ENCODE measurements at places on chromosomes 1 and 21.

- no peak for DNase-seq
Measured at GRCh38 chr1:218479436-218480115, 134.4 kb downstream of the TGFB2 start.

- peak; percentile 17 for DNase-seq
Measured at GRCh38 chr1:119141020-119141424, 569 bp upstream of the WARS2 start.

DNA sequence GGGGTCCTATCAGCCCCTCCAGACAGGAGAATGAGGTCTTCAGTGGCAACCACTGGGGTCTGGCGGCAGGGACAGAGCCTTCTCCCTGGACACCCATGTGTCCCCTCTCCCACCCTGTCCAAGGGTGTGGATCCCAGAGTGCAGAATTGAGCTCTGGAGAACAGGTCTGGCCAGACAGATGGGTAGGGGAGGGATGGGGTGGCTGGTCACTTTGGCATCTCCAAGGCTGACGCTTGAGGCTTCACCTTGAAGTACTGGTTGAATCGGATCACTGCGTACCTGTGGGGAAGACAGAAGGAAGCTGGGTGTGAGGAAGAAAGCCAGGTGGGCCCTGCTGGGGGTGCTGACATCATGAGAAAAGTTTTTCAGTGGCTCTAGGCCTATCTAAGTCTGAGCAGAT lies 19.9 kb downstream of the ETNK2 start:
- no peak for DNase-seq

GRCh38 chr1:83583351-83584014 lies 415.4 kb downstream of the TTLL7 start:
- no peak for DNase-seq

- no peak for DNase-seq
Measured at GRCh38 chr1:160058087-160058486, 11.9 kb downstream of the KCNJ10 start.

GRCh38 chr1:16286122-16286521 lies 49.1 kb upstream of the CPLANE2 start:
- no peak for DNase-seq

DNA sequence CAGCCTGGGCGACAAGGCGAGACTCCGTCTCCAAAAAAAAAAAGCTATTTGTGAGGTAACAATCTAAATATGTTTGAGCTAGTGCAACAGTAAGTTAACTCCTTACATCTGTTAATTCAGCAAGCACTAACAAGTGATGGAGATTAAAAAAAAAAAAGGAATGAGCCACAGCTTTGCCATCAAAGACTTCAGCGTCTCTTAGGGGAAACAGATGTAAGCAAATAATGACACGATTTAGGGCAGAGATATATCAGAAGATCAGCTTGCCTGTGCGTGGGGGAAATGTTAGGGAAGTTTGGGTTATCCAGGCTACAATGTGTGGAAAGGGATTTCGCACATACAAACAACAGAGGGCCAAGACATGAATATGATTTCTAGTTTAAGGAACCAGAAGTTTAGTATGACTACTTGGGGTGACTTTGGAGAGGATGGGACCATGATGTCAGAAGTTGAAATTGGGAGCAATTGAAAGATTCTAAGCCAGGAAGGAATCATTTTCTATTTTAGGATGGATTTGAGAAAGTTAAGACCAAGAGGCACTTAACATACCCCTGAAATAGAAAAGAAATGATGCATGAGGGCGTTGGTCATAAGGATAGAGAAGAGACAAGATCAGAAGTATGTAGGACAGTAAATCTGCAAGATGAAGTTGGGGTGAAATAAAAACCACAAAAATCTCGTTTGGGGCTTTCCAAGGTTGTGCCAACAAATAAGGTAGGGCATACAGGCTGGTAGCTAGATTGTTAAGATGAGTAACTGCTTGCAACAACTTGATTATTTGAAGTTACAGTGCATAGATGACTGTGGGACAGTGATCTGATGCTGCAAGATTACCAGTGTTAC lies 2.4 kb upstream of the BRWD1 start:
- no peak for DNase-seq

- DNase-seq, result no peak
Measured at GRCh38 chr21:25300632-25301031, 306.6 kb downstream of the MRPL39 start.

- no peak for DNase-seq
Measured at GRCh38 chr1:100448366-100448765, 89.6 kb upstream of the GPR88 start.

- no peak for DNase-seq
Measured at GRCh38 chr1:89810880-89811279, 10.0 kb upstream of the LRRC8D start.

DNA sequence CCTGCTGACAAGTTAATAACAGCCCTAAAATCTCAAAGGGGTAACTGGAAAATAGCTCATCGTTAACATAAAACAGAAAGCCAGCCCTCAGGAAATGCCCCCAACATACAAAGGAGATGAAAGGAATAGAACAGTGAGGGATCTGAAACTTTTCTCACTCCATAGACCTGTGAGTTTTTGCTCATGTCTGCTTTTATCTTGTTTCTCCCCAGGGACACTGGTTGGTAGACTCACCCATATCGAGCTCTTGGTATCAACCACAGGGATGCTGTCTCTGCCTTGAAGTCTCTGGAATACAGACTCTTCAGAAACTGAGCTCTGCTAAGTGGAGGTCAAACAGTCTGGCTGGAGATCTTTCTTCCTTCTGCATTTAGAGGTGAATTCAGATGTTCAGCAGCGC lies 77.4 kb upstream of the CAMK1G start:
- no peak for DNase-seq

DNA sequence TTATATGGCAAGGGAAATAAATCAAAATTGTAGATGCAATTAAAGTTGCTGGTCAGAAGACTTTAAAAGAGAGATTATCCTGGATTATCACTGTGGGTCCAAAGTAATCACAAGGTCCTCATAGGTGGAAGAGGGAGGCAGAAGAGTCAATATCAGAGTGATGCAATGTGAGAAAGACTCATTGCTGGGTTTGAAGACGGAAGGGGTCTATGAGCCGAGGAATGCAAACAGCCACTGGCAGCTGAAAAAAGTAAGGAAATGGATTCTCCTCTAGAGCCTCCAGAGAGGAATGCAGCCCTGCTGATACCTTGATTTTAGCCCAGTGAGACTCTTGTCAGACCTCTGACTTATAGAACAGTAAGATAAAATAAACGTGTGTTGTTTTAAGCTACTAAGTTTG lies 59.8 kb upstream of the MUTYH start:
- no peak for DNase-seq

GRCh38 chr1:17084787-17085186 lies 31.0 kb upstream of the SDHB start:
- DNase-seq, result no peak

DNA sequence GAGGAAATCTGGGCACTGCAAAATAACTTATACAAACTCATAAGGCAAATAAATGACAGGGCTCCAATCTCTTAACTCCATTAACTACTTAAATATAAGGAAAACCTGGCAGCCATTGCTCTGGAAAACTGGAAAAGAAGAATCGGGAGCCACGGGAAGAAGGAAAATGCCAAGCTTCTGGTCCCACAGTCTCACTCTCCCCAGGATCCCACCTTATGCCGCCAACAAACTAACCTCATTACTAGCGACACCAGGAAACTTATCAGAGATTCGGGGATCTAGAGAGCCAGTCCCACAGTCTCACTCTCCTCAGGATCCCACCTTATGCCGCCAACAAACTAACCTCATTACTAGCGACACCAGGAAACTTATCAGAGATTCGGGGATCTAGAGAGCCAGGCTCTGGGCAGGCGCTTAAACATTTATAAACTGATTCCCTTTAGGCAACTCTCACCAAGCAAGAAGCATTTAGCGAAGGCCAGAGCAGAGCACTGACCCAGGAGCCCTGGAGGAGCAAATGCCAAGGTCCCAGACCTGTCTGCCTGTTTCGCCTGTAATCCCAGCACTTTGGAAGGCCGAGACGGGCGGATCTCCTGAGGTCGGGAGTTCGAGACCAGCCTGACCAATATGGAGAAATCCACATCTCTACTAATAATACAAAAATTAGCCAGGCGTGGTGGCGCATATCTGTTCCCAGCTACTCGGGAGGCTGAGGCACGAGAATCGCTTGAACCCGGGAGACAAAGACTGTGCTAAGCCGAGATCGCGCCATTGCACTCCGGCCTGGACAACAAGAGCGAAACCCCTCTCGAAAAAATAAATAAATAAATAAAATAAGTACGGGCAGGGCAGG lies 720 bp downstream of the PSMB2 start:
- peak; percentile 6 for DNase-seq

GRCh38 chr1:229067546-229067945 lies 203.4 kb upstream of the RAB4A start:
- DNase-seq, result no peak

GRCh38 chr21:42047821-42048613 lies 23.1 kb upstream of the UMODL1 start:
- DNase-seq, result no peak

GRCh38 chr1:23424293-23425192 lies at the start of gene TCEA3:
TSS of gene TCEA3 (minus strand) at chr1:23424748. CDS start at chr1:23424633, 115 bp downstream.
- DNase-seq, result peak; percentile 44

DNA sequence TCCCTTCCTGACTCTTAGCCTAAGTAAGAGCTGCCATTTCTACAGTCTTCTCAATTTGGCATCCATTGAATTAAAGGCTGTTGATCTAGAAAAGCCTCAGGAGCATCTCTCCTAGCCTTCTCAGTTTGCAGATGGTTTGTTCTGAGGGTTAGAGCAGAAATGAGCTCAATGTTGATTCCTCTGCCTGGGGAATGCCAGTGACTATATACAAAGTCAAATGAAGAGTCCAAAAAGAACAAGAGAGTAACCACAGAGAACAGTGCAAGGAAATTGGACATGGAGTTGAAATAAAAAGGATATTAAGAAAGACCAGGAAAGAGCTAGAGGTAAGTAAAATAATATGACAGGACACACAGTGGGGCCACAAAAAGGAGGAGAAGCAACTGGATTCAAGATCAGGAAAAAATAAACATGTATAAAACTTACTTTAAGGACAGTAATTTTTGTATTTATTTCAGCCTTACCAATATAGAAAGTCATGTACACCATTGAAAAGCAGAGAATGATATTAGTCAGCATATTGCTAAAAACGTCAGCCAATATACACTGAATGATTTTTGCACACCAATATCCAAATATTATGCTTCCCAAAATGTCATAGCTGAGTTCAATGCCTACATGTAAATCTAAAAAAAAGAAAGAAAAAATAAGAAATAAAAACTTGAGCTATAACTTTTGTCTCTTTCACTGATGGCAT lies 21.3 kb downstream of the SLC9C2 start:
- DNase-seq, result no peak

DNA sequence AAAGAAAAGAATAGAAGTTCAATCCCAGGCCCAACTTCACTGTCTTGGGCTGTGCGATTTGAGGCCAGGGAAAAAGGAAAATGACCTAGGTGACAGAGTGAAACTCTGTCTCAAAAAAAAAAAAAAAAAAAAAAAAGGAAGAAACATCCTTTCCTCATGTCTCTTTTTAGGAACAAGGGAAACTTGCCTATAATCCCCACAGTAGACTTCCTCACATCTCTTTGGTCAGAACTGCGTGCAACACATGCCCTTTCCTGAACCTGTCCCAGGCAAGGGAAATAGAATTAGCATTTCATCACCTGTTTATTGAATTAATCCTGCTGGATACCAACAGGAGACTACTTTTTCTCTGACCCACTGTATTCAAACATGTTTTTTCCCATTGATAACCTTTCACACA lies 2.3 kb downstream of the DCST1 start:
- DNase-seq, result no peak

- no peak for DNase-seq
Measured at GRCh38 chr21:15182731-15183130, 117.9 kb upstream of the NRIP1 start.

DNA sequence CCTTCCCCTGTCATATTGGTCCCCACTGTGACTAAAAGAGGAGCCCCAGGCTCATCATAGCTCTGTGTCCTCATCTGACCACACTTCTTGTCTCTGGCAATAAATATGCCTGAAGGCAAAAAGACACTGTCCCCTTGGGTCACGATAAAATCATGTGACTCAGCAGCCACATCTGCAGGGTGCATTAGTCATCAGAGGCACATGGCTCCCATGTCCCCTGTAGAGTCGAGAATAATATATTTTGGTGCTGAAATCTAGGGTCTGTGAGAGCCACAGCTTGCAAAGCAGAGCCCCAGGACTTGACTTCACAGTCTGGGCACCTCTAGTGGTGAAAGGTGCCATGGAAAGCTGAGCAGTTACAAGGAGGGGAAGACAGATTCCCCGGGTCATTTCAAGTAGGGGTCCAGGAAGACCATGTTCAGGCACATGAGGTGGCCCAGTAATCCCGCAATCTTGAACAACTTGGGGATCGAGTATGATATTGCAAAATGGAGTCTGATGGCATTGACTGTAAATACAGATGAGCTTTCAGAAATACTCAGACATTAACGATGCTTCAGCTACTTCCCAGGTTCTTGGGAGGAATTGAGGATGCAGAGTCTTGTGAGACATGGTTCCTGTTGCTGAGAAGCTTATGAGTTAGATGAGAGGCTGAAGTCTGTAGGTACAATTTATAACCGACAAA lies 68.6 kb downstream of the SLC35F3 start:
- no peak for DNase-seq

DNA sequence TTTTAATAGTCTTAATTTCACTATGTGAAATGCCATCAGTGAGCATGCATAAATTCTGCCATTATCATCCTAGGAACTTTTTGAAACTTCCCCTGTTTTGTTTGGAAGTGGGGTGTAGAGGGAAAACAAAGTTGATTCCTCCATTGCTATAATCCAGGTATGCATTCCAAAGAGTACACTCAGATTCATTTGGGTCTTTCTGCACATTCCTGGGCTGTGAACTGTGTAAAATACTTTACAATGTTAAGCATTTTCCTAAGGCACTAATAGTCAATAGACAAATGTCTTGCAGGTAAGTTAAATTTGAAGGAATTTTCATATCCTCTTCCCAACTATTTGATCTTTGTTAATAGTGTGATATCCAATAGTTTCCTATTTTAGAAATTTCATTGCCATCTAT lies 36.2 kb downstream of the SGIP1 start:
- no peak for DNase-seq

GRCh38 chr1:229810961-229811360 lies 184.9 kb downstream of the URB2 start:
- DNase-seq, result no peak

GRCh38 chr1:151377150-151377884 lies 4.8 kb upstream of the SELENBP1 start:
- DNase-seq, result no peak

DNA sequence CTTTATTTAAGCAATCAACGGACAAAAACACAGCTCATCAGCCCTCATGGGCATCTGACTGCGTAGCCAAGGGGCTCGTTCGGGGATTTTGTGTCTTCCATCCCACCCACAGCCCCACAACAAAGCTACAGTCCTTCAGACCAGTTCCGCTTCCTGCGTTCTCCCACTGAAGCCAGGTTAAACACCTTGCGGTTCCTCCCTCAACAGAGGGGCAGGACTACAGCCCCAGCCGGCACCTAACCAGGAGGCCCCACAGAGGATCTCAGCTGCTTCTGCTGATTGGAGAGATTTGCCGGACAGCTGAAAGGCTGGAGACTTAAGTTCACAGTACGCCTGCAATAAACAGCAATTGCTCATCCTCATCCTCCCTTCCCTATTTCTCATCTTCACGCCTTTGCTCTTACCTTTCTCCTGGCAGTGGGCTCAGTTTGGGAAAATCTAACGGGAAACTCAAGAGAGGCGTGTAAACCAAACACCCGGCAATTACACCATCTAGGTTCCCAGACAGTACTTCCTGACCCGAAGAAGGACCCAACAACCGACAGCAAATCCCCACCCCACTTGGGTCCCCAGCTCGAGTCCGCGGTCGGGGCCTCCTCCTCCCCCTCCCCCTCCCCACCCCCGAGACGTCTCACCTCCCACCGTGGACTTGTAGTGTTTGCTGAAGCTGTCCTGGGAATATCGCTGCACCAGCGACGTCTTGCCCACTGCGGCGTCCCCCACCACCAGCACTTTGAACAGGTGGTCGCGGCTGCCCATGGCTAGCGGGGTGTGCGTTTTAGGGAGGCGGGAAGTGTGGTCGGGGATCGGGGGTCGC lies 876 bp downstream of the RAB29 start:
- peak; percentile 22 for DNase-seq
